DMS79 (cell line): ENCODE measurements at places on chromosomes 5 and 9.

DNA sequence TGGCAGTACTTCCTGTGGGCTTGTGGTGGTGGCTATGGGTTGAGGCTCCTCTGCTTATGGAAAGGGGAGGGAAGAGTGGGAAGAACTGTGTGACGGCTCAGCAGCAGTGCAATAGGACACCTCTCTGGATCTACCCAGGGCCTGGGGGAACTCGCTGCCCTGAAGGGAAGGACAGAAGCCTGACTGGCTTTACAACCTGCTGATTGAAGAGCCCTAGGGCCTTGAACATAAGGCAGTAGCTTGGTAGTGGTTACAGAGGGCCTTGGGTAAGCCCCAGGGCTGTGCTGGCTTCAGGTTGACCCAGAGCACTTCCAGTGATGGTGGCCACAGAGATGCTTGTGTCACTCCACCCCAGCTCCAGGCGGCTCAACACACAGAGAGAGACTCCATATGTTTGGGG lies 5.5 kb downstream of the CCIN start:
- DNase-seq, result no peak

- DNase-seq, result no peak
Measured at GRCh38 chr9:135049460-135049859, 38.0 kb upstream of the OLFM1 start.

GRCh38 chr9:87657190-87657589 lies 68.7 kb upstream of the CTSL start:
- no peak for DNase-seq

- no peak for DNase-seq
Measured at GRCh38 chr9:78871452-78872331, 574.8 kb downstream of the PSAT1 start.

GRCh38 chr9:97502984-97503861 lies 1.8 kb downstream of the TMOD1 start:
- DNase-seq, result no peak

GRCh38 chr9:81460693-81461092 lies 228.7 kb downstream of the TLE1 start:
- DNase-seq, result no peak

GRCh38 chr9:77460938-77461337 lies 187.2 kb downstream of the GNA14 start:
- no peak for DNase-seq

DNA sequence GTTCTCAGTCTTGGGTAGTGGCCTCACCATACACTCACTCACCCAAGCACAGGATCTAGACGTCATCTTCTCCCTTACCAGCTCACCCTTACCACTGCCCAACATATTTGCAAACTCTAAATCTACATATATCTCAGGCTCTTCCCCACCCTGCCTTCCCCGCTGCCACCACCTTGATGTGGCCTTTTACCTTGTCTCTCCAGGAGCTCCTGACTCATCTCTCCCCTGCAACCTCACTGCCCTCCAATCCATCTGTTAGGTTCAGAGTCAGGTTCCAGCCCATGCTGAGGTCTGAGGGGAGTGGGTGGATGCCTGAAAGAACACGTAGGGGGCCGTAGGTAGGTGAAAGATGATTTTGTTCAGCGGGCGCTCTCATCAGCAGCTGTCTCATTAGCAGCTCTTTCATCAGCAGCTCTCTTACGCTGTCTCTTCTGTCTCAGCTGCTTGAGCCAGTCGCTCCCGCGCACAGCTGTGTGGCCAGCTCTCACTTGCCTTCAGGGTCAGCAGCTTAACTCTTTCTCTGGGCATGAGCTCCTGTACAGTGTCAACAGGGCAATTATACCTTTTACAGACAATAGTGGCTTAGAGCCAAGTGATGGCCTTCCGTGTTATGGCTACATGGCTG lies 23.1 kb upstream of the CKMT2 start:
- DNase-seq, result no peak

DNA sequence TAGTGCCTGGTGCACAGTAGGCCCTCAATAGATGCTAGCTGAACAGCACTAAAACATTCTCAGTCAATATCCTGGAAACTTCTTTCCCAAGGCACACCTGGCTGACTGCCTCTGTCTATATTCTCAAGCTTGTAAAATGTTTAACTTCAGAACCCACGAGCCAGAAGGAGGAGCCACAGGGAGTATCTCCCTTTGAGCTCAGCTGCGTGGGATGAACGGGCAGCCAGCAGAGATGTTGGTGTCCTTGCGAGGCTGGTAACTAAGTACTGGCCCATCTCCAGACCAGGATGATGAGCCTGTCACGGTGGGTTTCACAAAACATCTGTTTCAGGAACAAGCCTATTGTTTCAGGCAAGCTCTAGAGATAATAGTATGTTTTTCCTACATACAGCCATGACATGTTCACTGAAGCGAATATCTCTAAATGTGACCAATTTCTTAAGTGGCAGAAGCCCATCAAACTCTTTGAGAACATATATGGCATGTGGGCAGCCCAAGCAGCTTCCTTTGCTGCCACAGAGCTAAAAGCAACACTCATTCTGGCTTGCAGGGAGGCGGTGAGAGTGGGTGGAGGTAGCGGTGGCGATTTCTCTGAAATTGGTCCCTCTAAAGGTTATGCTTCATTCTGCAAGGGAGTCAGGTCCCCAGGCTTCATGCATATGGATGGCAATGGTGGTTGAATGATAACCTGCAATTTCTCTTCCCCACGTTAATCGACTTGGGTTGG lies 206.2 kb downstream of the TTLL11 start:
- no peak for DNase-seq

DNA sequence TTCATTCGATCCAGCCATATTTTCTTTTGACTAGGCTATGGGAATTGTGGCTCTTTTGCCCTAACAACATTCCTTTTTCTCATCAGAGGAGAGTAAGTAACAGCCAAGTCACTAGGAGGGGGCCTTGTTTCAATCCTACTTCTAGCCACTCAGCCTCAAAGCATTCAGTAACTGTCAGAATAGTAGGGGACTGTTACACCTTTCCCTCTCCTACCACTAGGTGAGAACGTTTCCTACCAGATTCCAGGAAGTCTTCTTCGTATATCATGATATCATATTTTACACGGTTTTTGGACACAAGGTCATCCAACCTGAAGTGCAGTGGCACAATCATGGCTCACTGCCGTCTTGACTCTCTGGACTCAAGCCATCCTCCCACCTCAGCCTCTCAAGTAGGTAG lies 171.3 kb upstream of the CDH12 start:
- DNase-seq, result no peak

GRCh38 chr5:154514331-154514730 lies 36.3 kb upstream of the HAND1 start:
- no peak for DNase-seq

DNA sequence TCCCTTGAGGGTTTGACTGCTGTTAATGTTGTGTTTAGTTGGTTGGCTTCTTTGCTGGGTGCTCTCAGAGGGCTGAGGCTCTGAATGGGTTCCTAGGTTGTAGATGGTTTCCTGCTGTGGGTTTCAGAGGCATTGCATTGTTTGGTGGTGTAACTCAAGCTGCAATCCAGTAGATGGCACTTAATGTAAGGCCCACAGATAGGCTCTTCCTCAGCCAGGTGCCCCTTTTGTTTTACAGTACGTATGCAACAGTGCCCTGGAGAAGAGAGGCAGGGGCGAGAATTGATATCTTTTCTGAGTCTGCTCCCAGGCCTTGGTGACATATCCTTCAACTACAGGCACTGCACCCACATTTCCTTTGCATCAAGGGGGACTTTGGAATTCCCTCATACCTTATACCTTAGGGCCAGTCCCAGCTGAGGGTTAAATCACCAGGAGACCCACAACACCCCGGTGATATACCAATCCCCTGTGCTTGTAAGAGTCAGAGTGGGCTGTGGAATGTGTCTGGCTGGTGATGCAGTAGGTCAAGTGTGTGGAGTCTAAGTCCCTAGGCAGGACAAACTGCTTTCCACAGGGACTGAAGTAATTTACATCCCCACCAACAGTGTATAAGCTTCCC lies 7.0 kb upstream of the UGT3A2 start:
- no peak for DNase-seq

DNA sequence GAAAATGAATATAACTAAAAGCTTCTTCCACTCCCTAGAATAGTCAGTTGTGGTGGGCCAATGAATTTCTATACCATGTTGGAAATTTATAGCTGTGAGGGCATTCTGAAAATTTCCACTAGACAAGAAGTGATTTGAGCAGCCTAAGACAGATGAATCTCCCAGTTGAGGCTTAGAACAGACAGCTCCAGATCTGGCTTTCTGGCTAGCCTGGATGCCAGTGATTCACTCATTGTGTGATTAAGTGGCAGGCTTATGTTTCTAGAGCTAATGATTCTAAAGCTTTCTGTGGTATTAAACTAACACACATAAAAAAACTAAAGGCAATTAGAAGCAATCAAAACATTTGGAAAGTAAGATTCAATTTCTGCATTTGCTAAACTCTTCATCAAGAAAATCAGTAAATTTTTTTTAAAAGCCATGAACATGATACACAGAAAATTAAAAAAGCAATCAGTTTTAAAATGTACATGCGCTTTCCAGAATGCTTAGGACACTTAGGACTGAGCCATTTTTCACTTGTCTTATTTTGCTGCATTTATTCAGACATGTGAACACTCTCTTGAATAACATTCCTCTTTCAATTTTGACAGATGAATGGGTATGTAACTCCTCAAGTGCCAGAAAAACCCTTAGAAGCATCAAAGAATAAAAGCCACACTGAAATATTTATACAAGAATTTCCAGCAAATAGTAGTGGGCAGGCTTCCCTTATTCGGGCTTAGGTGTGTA lies 100.5 kb upstream of the GNAQ start:
- no peak for DNase-seq

DNA sequence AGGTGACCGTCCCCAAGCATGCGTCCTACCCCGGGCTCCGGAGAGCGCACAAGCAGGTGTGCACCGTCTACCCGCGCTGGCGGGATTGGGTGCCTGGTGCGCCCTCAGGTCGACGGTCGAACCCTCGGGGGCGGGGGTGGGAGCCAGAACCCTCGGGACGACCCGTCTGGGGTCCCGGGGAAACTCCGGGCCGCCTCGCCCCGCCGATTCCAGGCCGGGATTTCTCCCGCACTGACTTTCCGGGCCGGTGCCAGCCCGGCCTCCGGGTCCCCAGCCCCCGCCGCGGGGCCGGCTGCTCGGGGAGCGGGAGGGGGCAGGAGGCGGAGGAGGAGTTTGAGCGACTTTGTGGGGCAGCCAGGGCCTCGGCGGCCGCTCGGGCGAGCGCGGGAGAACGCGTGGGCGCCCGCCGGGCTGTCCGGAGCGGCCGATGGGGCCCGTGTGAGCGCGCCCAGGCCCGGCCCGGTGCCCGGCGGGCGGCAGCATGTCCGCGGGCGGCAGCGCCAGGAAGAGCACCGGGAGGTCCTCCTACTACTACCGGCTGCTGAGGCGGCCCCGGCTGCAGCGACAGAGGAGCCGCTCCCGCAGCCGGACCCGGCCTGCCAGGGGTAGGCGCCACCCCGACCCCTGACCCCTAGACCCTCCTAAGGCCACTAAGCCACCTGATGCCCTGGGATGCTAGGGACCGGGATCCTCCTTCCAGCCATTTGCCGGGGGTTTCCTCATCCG lies at the start of gene DAB2IP:
DAB2IP (plus strand) TSS at position 340 of the 726 bp plus-strand sequence; CDS start at position 482, 142 bp downstream.
- no peak for DNase-seq

DNA sequence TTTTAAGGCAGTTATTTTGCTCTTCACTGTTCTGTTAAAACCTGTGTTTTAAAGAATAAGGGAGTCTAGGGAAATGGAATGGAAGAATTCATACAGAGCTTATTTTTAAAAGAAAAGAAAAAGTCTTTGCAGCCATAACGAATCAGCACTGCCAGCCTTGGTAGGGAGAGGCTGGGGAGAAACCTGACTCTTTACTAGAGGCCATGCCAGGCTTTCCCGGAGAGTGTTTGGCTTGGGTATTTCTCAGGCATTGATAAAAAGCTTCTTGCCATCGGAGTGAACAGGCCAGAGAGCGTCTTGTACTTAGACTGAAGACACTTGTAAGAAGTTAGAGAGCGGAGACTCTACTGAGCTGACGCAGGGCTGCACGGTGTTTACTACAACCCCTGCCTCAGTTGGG lies 72.7 kb upstream of the NFIL3 start:
- DNase-seq, result no peak

DNA sequence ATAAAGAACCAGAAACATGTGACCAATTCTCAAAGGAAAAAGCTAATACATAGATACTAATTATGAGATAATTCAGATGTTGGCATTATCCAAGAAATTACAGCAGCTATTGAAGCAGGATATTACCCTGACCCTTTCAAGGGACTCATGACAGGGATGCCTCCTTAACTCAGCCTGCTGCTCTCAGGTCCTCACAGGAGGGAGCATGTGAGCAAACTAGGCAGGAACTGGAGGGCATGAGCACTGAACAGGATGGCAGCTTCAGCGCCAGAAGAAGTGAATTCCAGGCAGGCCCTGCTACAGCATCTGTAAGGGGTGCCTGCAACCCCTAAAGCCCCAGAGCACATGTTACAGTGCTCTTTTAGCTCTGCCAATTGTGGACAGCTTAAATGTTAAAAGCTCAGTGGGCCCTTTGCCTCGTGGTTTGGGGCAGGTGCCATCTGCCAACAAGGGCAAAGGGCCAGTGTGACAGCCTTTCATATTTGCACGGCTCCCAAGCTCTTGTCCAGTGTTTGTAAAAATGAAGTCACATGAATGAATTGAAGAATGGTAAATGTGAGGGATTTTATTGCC lies 464.7 kb upstream of the COX7C start:
- DNase-seq, result no peak

DNA sequence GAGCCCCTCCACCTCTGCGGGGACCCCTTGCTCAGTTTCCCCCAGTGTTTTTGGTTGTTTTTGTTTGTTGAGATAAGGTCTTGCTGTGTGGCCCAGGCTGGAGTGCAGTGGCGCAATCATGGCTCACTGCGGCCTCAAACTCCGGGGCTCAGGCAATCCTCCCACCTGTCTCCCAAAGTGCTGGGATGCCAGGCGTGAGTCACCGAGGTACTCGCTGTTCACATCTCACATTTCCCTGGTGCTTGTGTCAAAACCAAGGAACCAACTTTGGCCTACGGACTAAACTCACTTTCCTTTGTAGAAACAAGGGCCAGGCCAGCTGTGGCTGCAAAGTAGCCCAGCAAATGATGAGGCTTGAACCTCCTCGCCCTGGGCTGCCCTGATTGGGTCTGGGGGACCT lies 9.7 kb upstream of the AJM1 start:
- DNase-seq, result no peak

GRCh38 chr5:44332285-44332971 lies 56.8 kb downstream of the FGF10 start:
- no peak for DNase-seq

DNA sequence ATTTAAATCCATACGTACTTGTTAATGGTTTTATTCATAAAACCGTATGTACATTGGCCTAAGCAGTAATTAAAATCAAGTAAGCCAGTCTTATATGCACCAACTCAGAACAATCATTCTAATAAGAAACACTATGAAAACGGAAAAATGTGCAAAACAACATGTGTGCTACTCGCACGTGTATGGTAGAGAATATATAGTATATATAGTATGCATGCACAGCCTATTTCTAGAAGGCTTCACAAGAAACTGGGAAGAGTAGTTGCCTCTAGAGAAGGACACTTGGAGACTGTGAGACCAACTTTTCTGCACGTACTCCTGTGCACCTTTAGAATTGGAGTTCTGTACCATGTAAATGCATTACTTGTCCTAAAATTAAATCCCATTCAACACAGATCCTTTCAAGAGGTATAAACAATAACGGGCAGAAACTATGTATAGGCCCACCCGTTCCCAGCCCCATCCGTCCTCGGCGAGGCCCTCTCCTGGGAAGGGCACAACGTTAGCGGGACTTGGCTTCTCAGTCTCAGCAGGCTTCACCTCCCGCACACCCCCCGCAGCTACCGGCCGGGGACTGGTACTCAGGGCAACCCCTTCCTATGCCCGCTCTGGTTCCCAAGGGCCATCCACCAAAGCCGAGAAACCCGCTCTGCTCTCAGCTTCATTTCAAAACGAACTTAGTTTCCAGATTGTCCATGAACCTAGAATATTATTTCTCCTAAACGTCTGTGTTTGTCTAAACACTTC lies 2.0 kb downstream of the CDC14B start:
- no peak for DNase-seq
